ENCODE measurements at places on chromosomes 6 and 20.

- peak; percentile 45 for DNase-seq
Observed at GRCh38 chr6:112037783-112038216, 16.1 kb upstream of the CCN6 start.

DNA sequence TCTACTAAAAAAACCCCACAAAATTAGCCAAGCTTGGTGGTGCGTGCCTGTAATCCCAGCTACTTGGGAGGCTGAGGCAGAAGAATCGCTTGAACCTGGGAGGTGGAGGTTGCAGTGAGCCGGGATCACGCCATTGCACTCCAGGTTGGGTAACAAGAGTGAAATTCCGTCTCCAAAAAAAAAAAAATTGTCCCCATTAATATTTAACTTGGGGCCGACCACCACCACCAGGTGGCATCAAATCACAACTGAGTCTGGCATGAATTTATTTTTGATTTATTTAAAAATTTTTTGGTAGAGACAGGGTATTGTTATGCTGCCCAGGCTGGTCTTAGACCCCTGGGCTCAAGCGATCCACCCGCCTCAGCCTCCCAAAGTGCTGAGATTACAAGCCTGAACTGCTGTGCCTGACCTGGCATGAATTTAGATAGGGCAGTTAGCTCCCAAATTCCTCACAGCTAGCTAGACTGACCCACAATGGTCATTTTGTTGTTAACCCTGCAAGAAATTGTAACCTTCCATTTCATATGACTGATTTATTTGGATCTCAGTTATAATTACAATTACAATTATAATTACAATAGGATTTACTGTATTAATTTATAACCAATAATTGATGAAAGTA is 17.1 kb upstream of the BEND3 start:
- DNase-seq: peak; percentile 31

GRCh38 chr6:105072798-105073199 is 107.0 kb downstream of the POPDC3 start:
- DNase-seq: no peak

GRCh38 chr20:62697468-62697912 is 11.1 kb upstream of the NTSR1 start:
- DNase-seq: no peak

DNA sequence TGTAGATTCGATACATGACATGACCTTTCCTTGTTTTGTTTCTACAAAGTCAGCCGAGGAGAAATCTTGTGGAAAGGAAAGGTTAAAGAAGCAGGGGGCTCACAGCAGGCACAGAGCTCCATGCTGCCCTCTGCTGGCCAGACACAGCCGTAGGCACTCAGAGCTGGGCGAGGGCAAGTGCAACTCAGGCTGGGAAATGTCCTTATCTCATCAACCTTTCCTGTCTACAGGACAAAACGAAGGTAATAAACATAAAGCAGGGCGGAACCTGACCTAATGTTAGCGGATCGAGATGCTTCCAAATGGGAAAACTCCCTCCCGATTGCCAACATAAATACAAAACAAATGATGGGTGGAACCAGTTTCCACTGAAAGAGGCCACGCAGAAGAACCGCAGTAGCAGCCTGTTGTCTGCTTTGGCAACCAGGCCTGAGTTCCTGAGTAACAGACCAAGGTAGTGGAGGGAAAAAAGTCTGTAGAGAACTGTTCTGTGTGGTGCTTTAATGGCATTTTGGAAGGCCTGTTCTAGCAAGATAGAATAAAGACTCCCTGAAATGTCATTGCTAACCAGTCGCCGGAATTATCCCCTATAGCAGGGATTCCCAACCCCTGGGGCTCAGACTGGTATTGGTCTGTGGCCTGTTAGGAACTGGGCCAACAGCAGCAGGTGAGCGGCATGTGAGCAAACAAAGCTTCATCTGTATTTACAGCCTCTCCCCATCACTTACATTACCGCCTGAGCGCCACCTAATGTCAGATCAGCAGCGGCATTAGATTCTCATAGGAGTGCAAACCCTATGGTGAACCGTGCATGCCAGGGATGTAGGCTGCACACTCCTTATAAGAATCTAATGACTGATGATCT is 85.2 kb downstream of the MBOAT1 start:
- DNase-seq: peak; percentile 76

- no peak for DNase-seq
Observed at GRCh38 chr20:40954521-40955165, 74.0 kb upstream of the TOP1 start.

DNA sequence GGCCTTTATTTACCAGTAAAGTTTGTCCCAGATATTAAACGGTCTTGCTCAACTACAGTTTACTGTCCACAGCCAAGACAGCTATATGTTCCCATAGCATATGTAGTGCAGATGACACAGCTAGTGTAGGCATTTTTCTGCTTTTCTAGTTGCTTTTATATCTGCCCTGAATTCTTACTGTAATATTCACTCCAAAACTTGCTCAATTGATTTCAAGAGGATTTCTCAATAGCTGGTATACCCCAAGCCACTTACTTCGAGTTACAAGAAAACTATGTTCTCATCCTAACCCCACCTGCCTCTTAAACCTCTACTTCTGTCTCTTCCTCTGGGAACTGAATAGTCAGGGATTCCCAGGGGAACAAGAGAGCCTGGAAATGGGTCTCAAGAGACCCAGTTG is 18.9 kb upstream of the ROS1 start:
- DNase-seq: no peak

- DNase-seq: no peak
Observed at GRCh38 chr6:45000833-45001232, 327.3 kb upstream of the RUNX2 start.

DNA sequence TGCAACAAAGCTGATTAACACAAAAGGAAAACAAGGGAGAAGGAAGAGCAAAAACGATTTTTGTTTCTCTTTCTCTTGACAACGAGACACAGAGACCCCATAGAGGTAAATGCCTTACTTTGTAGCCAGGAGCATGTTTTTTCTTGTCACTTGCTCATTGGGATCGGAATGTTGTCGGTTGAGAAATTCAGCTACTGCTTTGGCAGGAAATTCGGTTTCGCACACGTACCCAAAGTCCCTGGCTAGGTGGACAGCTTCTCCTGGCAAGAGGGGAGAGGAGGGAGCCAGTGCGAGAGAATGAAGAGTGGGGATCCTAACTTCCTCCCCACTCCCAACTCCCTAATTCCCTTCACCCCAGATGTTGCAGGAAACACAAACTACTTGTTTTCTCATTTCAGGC is 14.5 kb downstream of the TFAP2A start:
- DNase-seq: no peak

DNA sequence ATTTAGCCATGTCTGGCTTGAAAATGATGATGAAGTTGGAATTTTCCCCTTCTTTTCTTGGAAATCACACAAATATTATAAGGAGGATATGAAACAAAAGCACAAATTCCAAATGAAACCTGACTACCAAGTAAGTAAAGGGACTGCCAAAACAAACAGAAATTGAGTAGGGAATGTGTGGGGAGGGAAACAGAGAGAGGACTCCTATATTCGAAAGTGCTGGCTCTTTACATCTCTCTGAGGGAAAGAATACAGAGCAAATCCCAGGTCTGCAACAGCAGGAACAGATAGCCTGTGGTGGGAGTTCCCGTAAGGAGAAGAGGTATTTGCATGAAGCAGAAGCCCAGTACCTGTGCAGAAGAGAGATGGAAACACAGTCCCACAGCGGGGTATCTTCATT is 583.7 kb downstream of the EPM2A start:
- no peak for DNase-seq

All from activated naive CD8-positive, alpha-beta T cell treated with anti-CD3 and anti-CD28 coated beads, Interleukin-2, amount 50 U/mL, for 24 hours (primary cell).